ENCODE measurements at places on chromosomes 12 and 14.

- no peak for DNase-seq
Measured at GRCh38 chr12:68279227-68280054, 26.0 kb upstream of the IL22 start.

DNA sequence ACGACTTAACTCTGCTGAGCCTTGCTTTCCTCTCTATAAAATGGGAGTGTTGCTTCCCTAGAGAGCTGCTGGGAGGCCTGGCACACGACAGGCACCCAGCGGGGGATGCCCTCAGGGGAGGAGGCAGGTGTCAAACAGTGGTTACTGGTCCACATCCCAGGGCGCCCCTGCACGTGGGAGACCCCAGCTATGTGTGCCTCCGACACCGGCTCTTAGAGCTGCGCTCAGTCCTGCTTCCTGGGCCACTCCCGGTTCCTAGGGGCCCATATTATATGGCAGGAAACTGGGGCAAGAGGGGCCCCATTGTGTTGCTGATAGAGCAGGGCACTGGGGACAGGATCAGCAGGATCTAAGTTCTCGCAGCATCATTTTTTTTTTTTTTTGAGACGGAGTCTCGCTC is 47.3 kb downstream of the CHGA start:
- no peak for DNase-seq

DNA sequence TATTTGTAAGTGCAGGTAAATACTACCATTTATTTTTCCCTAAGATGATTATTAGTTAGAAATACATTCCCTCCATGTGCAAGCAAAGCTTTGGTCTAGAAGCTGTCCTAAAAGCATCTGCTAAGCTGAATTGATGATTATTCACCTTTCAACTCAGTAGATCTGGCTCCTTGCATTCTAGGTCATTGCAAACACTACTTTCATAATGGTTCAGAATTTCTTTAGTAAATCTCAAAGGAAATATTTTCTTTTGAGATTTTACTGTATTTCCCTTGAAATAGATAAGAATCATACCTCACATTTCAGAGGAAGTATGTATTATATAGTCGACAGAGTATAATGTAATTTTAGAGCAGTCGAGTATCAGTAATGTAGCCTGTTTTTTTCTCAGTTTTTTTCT is 2.4 kb downstream of the ETNK1 start:
- DNase-seq: no peak

DNA sequence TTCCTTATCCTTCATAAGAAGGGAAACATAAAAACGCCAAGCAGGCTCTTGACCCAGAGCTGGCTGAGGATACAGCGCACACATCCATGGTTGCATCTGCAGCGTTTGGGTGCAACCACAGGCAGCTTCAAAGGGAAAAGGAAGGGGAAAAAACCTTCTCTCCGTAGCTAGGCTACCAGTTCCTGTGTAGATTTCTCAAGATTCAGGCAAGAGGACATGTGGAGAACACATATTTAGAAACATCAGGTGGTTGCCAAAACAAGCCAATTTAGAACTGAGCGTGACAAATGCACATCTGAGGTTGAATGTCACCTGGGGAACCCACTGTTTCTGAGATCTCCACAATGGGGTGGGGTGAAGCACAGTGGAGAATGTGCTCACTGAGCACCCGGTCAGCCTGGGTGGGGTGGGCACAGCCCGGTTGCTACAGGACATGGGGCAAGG is 78.3 kb upstream of the BDKRB2 start:
- DNase-seq: no peak

GRCh38 chr14:86038387-86039042 is 508.6 kb downstream of the FLRT2 start:
- DNase-seq: no peak

GRCh38 chr14:60482743-60483142 is 3.1 kb downstream of the C14orf39 start:
- DNase-seq: no peak

DNA sequence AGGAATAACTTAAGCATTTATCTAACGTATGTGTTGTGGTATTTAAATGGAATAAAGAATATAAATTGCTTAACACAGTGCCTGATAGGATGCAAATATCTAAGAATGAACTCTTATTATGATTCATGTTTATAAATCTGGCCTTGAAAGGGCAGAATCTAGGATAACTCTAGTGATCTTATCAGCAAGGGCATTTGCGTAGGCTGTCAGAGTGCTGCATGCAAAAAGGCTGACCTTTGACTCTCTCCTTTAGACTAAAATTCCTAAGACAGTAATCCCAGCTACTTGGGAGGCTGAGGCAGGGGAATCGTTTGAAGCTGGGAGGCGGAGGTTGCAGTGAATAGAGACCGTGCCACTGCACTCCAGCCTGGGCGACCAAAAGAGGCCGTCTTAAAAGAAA is 31.3 kb upstream of the ANP32D start:
- DNase-seq: no peak

- DNase-seq: no peak
Measured at GRCh38 chr12:108235197-108235984, 103.7 kb downstream of the CMKLR1 start.

GRCh38 chr12:131493068-131493826 is 217.6 kb upstream of the SFSWAP start:
- DNase-seq: no peak

GRCh38 chr14:99667821-99668220 is 16.3 kb upstream of the CYP46A1 start:
- DNase-seq: no peak

- DNase-seq: no peak
Measured at GRCh38 chr12:15852383-15852782, 29.8 kb upstream of the STRAP start.

DNA sequence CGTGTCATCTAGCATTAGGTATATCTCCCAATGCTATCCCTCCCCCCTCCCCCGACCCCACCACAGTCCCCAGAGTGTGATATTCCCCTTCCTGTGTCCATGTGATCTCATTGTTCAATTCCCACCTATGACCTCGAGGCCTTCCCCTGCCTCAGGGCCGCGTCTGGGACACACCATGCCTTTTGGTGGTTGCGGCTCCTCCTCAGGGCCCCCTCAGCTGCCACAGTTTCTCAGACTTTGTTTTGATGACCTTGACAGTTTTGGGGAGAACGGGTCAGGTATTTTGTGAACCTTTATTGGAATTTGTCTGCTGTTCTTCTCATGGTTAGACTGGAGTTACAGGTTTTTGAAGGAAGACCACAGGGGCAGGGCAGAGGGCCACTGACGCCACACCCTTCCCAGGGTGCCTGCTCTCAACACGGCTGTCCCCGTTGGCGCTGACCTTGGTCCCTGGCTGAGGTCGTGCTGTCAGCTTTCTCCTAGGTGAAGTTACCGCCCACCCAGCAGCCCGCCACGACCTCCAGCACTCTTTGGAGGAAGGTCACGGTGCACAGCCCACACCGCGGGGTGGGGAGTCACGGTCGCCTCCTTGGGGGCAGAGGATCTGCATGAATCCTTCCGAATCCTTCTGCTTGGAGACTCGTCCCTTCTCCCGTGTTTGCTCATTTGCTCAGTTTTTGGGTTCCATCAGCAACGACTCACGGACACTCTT is 130.5 kb downstream of the KIF26A start:
- no peak for DNase-seq

DNA sequence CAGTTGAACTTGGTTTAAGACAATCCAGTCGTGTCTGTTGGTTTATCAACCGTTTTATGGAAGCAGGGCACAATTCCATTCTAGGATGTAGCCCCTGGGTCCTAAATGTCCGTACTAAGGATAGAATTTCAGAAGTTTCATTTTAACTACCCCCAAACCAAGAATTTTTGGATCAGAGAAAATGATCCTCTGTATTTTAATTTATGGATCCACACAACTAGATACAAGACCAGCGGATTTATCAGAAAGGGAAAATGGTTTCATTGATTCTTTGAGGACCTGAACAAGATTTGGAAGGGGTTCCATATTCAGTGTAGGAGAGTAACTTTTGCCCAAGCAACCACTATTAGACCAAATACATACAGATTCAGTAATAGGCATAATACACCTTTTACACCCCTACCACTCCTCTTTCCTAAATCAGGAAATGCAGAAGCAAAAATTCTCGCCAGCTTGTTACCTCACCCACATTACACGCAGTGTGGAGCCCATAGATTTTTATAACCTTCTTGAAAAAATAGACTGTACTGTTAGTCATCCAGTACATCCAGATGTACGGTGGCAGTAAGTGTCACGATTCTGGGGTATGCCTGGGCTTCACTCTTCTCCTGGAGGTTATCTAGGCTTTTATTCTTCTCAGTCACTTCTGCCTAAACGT is 1.4 kb upstream of the FBXL14 start:
- no peak for DNase-seq

DNA sequence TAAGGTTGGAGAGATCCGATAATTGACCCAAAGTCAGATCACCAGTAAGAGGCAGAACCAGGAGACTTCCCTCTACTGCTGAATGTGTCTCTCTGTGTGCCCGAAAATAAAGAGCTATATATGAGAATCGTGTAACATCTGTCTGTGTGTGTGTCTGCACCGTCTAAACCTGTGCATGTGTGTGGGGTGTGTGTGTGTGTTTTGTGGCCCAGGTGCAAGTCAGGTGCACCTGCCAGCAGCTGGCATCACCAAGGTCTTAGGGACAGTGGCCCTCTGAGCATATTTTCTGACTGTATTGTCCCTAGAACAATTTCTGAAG is 24.7 kb upstream of the KRT78 start:
- no peak for DNase-seq

DNA sequence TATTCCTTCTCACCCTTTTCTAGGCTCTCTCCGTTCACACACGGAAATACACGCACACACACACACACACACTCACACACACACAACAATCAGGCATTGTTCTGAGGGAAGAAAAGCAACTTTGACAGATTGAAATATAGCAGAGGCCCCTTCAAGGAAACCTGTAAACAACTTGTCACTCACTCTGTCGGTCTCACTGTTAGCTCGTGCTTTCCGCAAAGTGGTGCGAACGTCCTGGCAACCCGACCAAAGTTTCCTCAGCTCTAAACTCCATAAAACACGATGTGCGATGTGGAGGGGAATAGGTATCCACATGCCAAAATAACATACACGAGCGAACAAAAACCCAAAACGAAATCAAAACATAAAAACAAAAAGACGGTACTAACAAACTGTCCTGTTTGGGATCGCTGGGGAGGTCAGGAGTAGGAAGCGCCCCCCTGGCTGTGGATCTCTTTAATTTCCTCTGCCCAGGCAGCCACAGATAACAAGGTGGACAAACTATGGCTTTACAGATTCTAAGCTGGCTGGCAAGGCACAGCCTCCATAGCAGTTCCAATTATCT is 822 bp upstream of the SOX5 start:
- no peak for DNase-seq

- peak; percentile 17 for DNase-seq
Measured at GRCh38 chr14:100147181-100147631, 12.2 kb downstream of the DEGS2 start.

DNA sequence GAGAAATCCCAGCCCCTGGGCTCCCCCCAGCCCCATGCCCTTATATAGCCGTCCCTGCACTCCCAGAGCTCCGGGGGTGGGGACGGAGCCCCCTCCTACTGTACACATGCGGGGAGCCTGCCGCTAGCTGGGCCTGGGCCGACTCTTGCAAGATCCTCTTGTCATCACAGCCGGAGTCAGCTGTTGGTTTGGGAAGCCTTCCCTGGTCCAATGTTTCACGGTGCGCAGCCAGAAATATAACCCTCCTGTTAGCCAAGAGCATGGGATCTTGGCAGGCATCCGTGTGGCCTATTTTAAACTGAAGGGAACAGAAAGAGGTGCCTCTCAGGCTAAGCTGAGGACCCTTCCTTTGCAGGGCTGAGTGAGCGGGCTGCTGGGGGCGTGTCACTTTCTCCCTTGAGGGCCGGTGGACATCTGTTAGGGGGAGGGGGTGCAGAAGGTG is 175.3 kb downstream of the TSPAN9 start:
- no peak for DNase-seq

GRCh38 chr14:41355866-41356265 is 250.8 kb upstream of the LRFN5 start:
- DNase-seq: no peak

- DNase-seq: no peak
Measured at GRCh38 chr14:43789458-43789857, 717.6 kb downstream of the FSCB start.

- no peak for DNase-seq
Measured at GRCh38 chr14:60184146-60184904, 19.1 kb upstream of the DHRS7 start.

DNA sequence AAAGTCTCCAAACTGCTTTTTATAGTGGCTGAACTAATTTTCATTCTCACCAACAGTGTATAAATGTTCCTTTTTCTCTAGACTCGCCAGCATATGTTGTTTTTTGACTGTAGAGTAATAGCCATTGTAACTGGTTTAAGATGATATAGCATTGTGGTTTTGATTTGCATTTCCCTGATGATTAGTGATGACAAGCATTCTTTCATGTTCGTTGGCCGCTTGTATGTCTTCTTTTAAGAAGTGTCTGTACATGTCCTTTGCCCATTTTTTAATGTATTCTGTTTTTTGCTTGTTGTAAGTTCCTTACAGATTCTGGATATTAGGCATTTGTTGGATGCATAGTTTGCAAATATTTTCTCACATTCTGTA is 404.9 kb downstream of the FLRT2 start:
- DNase-seq: no peak

- no peak for DNase-seq
Measured at GRCh38 chr14:96960598-96961116, 163.5 kb downstream of the VRK1 start.

GRCh38 chr14:91374879-91375702 is 42.5 kb downstream of the CCDC88C start:
- DNase-seq: no peak

- no peak for DNase-seq
Measured at GRCh38 chr12:89103831-89104230, 248.5 kb downstream of the DUSP6 start.

DNA sequence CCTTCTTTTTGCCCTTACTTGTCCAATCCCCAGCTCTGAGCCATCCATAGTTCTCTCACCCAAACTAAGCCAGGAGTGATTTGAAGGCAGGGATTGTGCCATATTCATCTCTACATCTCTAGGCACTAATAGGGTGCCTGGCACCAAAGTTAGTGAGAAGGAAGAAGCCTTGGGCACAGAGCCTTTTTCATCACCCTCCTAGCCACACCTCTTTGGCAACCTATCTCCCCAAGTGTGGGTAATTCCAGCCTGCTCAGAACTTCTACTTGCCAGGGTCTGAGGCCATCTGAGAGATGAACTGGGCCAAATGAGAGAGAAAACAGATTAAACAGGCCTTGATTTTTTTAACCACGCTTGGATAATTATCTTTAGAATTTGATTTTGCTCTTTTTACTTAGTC is 61.3 kb downstream of the PHLDA1 start:
- no peak for DNase-seq

DNA sequence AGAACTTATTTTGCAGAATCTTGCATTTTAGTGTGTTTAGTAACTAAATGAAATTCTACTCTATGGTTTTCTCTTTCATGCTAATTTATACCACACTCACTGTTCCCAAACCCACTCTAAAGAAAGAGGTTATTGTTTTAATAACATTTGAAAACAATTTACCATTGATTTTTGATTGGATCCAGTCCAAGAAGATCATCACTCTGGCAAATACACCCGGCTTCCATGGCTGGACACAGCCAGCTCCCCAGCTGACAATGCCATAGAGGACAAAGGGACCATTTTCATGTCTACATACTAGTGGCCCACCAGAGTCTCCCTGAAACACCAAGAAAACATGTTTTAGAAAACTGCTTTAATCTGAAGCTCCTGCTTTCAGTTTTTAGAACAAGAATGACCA is 42.4 kb downstream of the OVCH1 start:
- DNase-seq: no peak

- DNase-seq: no peak
Measured at GRCh38 chr14:22699801-22700564, 55.8 kb upstream of the OR6J1 start.
